ENCODE measurements at places on chromosomes 6 and 20.

DNA sequence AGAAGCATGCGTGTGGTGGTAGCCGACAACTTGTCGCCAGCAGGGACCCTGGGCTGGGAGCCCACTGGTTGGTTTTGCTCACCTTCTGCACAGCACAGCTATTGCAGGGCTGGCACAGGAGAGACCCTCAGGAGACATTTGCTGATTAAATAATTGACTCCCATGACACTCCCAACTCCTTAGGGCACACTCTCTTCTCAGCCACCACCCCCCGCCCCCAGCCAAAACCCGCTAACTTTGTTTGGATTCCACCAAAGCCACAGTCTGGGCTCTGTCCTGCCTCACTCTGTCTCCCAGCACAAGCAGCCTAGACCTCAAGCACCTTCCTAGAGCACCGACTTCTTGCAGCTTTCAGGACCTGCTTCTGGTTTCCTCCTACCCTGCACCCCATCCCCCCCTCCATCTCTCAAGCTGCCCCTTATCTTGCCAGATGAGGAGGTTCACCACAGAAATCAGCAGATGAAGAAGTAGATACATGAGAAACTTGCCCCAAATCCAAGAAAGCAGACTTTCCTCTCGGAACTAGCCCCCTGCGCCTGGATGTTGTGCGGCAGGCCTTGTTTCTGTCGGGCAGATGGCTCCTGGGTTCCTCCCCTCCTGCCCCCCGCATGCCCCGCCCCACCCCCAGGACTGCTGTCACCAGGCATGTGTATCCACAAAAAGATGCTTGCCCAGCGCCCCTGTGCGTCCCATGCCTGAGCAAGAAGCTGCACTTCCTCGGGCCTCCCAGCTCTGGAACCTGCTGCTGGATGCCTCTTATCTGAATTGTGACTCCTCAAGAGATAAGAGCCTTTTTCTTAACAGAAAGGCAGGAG, 35.0 kb upstream of the CD93 start:
- no peak for DNase-seq

DNA sequence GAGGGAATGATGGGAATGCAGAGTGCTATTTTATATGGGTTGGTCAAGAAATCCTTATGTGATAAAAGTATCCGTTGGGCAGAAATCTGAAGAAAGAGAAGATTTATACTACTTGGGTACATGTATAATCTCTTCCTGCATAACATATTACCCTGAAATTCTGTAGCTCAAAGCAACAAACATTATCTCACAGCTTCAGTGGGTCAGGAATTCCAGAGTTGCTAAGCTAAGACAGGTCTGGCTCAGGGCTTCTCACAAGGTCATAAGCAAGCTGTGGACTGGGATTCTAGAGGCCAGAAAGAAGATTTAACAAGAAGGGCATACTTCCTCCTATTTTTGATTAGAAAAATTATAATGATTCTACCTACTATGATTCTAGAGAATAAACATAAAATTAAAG, 172.5 kb upstream of the THEMIS start:
- DNase-seq = no peak

- peak; percentile 55 for DNase-seq
Measured at GRCh38 chr6:10465629-10466499, 51.0 kb upstream of the TFAP2A start.

- DNase-seq = no peak
Measured at GRCh38 chr6:140572867-140573266, 1198.4 kb upstream of the CITED2 start.

All from neural crest cell (in vitro differentiated cells).